ENCODE measurements at places on chromosomes 5 and 9.

DNA sequence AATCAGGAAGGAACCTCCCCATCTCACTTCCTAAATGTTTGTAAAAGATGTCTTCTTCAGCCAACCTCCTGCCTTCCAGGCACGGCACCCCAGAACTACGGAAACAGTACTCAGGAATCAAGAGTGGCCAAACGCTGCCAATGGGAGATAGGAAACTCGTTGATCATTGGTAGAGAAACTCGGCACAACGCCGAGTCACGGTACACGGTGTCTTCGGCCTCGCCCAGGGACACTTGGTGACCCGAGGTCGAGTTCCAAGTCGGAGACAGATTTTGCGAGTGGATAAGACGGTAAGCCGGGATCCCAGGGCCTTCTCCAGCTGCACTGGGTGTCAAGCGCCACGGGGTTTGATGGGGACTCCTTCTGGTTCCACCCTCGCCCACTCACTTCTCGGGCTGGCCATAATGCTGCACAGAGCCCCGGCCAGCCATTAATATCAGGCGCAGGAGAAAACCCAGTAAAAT is 343 bp downstream of the KIAA0825 start:
- no peak for DNase-seq

- no peak for DNase-seq
Observed at GRCh38 chr5:167920589-167920988, 370.9 kb upstream of the WWC1 start.

DNA sequence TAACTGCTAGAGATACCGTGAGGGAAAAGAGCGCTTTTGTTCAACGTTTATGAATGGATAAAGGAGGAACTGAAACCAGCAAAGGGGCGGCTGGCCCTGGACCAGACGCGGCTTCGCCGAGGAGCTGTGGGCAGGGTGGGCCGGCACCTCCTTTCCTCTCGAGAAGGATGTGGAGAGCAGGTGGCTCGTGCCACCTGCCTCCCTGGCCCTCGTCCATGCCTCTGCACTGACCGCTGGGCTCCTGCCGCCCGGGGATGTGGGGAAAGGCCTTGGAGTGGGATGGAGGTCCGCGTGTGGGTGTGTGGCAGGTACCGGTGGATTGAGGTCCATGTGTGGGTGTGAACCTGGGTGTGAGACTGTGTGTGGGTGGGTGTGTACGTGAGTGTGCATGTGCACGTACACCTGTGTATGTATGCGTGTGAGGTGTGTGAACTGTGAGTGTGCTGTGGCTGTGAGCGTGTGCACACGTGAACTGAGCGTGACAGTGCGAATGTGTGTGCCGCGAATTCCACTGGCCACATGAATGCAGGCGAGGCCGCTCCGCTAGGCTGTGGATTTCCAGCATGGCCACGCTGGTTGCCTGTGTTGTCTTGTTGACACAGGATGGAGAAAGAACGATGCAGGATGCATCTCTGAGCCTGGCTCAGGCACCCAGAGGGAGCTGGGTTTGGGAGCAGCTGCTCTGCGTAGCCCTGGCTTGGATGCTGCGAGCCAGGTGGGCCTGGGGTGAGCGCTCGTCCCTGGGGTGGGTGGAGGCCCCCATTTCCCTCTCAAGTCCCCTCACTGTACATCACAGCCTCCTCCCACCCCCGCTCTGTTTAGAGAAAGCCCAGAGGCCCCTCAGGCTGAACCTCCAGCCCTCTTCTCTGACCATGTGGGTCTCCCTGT is 4.4 kb upstream of the CEP72 start:
- DNase-seq = no peak

DNA sequence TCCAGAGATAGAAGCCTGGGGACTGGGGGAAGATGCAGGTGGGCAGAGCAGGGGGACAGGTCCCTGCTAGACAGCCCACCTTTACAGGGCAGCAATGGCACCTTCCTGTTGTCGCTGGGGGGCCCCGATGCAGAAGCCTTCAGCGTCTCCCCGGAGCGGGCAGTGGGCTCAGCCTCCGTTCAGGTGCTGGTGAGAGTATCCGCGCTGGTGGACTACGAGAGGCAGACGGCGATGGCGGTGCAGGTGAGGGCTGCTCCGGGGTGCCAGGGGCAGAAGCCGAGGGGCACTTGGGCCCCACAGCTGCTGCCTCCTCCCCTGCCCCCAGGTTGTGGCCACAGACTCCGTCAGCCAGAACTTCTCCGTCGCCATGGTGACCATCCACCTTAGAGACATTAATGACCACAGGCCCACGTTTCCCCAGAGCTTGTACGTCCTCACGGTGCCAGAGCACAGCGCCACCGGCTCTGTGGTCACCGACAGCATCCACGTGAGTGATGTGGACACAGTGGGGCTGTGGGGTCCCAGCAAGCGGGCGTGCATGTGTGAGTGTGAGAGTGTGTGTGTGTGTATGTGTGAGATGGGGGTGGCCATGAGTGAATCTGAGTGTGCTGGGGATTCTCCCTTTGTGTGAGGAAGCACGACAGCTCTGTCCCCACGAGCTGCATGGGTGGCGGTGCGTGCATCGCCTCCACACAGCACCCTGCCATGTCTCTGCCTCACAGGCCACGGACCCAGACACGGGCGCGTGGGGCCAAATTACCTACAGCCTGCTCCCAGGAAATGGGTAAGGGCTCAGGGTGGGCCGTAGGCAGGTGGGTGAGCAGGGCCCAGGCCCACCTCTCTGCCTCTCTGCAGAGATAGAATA is 28.4 kb downstream of the CDHR2 start:
- no peak for DNase-seq

DNA sequence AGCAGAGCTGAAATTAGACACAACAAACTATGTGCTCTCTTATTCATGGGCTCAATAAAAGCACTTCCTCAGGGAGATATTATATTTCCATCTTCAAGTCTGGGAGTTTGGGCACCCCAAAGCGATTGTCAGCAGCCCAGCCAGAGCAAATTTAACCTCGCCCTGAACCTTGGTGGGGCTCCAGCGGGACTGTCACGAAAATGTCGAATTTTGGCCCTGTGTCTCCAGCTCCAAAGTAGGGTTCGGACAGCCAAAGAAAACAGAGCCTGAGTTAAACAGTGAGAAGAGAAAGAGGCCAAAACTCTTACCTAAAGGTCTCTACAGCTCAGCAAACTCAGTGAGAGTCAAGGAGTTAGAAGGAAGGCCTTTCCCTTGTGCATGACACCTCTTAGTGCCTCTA is 432.9 kb downstream of the SPATA31D1 start:
- DNase-seq = no peak

DNA sequence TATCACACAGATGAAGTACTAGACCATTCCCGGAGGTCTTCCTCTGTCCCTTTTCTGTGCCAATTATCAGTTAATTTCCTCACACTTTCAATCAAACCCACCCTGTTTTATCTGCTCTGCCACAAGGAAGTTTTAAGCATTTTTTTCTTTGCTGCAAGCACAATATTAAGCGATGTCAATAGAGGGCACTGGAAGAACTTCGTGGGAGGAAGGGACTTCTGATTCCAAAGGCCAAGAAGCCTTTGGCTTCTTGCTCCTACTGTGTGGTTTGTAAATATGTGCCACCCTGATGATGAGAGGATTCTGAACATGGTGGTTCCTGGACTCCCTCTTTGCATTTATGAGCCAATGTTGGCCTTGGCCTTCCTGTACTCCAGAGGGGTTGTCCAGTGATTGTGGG is 1712.5 kb upstream of the C9orf72 start:
- DNase-seq = no peak

DNA sequence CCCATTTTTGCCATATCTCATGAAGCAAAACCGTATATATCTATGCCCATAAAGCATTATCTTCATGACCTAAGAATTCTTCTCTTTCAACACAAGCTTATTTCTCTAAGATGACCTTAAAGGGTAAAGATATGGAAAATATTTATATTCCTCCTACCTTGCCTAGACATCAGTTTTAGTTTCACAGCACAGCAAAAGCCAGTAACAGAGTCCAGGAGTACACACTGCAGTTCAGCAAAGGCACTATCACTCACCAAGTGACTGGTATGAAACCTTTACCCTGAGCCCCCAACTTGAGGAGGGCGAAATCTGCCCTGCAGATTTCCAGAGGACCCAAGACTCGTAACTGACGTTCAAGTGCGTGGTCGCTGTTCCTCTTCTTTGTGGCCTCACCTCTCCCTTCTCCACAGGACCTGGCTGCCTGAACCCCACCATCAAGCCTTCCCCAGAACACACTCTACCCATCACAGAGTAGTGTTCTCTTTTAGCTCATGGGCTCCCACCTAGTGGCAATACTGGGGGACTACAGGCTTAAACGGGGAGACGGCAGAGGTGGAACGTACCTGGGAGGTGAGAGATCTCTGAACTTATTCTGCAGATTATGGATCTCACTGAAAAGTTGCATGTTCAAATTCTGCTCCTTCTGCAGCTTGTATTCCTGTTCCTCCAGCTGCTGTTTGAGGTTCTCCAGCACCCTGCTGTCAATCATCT is 141.0 kb downstream of the CDK5RAP2 start:
- no peak for DNase-seq

GRCh38 chr9:33780276-33780675 is 15.1 kb upstream of the PRSS3 start:
- no peak for DNase-seq

DNA sequence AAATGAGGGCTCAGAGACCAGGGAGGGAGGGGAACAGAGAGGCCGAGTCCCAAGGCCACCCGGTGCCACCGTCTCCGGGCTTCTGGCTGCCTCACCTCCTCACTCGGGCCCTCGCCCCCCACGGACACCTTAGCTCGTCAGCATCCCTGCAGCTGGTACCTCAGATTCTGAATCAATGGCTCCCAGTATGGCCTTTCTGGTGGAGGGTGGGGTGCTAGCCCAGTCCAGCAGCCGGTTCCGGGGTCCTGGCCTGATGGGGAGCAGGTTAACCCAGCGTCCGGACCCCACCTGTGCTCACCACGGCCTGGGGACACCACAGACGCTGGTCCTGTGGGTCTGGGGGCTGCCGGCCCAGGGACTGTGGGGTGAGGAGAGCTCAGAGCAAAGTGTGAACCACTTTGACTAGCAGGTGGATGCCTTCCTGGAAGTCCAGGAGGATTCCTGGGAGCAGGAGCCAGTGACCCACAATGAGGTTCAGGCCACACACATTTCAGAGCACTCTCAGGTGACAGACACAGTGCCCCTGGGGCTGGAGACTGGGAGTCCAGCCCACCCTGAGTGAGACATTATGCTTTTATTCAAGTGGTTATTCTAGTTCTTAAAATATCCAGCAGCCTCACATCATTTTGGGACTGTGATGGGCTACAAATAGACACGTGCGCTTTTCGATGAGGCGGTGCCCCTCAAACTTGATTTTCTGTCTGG is 53.3 kb downstream of the AHRR start:
- DNase-seq = no peak

- DNase-seq = peak; percentile 35
Observed at GRCh38 chr5:83095957-83096539, 18.7 kb downstream of the XRCC4 start.

DNA sequence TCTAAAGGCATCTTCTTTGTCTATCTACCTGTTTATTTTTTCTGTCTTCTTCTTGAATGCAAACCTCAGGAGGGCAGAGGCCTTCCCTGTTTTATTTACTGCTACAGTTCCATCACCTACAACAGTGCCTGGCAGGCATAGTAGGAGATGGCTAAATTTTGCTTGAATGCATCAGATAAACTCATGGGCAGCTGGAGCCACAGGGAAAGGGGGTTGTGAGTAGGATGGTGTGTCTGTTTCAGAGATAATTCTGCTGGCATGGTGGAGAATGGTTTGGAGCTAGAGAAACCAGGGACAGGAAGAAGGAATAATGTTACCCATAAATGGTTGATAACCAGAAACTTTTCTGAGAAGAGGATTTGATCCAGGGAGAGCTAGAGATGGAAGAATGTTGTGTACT is 189.8 kb upstream of the BRINP1 start:
- DNase-seq = no peak

- peak; percentile 51 for DNase-seq
Observed at GRCh38 chr5:34685485-34686165, 29.5 kb downstream of the RAI14 start.

GRCh38 chr9:21966140-21966851 is 27.9 kb downstream of the CDKN2A start:
- no peak for DNase-seq

Data from astrocyte of the cerebellum (primary cell).